ENCODE measurements at places on chromosomes 1 and 21.

DNA sequence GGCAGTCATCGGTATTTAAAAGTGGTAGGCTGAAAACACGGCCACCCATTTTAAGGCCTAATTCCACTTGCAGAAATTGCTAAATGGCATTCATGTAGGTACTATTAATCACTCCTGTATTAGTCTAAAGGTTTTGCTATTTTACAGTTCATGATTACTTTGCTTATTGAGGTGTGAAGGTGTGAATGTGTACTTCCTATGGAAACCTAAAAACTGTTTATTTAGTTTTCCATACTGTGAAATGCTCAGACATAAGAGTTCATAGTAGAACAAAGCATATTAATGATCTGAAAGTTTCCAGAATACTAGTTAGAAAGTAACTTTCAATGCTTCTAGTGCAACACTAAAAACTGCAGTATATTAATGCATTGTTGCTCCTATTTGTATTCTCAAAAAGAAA is 69.8 kb downstream of the ITGB3BP start:
- DNase-seq = no peak

DNA sequence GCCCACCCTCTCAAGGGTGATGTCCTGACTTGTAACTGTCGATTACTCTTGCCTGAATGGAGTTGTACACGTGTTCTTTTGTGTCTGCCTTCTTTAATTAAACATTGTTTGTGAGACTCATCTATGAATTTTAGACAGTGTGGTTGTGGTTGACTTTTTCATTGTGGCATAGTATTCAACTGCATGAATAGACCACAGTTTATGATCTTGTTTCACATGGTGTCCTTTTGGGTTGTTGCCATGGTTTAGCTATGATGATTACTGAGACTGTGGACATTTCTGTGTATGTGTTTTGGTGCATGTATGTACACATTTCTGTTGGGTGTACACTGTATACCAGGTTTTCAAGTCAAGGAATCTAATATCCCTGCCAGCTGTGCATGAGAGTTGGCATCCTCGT is 30.1 kb downstream of the PRMT2 start:
- DNase-seq = no peak

- no peak for DNase-seq
Measured at GRCh38 chr21:36396971-36397370, 11.8 kb downstream of the CHAF1B start.

DNA sequence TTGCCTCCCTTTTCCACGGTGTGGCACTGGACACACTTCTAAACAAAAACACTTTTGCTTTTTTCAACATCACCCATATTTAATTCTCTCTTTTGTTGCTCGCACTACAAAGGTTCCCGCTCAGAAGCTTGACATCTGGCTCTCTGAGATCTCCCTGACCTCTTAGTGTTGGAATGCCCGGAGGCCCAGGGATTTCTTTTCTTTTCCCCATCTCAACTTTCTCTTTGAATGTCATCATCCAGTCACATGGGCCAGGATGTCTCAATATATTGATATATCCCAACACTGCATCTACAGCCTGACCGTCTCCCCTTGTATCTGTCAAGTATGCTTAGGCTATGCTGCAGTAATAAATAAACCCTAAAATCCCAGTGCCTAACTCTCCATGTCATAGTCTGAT is 54.3 kb upstream of the DESI2 start:
- DNase-seq = no peak

DNA sequence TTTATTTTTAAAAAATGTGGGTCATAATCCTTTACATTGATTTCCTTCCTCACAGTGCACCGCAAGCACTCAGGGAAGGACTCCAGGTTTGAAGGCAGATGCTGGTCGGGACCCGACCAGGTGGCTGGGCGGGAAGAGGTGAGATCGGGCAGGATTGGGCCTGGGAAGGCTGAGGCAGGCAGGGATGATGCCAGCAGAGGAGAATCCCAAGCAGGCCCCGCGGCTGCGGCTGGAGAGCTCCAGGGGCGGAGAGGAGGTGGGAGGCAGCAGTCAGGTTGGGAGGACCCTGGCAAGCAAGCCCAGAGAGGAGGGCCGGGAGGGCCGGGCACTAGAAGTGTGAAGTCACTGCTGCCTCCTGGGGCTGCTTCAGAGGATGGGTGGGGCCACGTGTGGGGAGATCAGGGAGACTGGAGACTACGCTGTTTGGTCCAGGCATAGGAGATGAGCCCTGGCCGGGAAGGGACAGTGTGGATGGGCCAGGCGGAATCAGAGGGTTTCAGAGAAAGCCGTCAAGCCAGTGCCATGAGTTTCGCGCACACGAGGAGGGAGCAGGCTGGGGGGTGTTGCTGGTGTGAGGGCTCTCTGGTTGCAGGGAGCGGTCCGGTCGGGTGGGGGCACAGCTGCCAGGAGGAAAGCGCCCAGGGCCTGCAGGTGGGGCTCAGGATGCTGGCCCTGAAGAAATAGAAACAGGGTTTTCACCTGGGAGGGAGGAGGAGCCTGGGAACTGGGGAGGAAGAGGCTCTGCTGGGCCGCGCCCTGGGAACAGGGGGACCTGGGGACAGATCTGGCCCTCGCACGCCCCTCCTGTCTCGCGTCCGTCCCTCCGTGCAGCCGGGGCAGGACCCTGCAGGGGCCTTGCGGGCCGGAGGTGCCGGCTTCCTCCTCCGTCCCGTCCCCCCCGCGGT is 888 bp upstream of the COL18A1 start:
- DNase-seq = no peak

DNA sequence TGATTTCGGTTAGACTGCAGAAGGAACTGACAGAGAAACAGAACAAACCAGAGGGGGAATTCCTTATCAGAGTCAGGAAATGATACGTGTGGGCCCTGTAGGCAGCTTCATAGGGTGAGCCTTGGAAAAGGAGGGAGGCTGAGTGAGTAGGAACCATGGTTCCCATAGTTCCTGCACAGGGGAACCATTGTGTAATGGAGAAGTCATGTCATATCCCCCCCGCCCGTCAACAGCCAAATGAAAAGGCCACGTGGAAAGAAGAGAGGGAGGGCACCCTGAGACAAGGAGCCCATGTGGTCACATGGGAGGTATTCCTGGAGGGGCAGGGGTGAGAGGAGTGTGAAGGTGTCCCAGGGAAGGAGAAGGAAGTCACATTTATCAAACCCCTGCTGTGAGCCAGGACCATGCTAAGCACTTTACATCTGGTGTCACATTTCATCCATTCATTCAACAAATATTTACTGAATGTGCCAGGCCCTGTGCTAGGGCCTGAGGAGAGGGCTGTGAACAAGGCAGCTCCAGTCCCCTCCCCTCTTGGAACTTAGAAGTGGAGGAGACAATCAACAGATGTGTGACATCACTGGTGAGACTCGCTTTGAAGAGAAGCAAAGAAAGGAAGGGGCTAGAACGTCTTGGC is 15.7 kb upstream of the FGR start:
- no peak for DNase-seq

DNA sequence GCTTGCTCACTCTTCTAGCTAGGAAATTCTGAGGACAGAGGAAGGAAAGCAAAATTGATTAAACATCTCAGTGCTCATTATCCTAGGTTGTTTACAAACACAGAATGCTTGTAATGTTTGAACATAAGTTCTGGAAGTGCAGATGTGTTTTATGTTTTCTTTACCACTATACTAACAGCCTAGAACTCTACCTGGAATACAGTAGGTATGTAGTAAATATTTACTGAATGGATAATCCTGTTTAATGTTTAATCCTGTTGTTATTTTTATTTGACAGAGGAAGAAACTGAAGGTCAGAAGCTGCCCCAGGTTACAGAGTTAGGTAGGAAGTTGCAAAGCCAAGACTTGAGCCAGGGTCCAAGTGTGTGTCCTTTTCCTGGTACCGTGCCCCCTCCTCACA is 6.1 kb downstream of the MTOR start:
- DNase-seq = no peak

GRCh38 chr1:185570962-185571361 is 163.2 kb upstream of the HMCN1 start:
- no peak for DNase-seq

GRCh38 chr1:24276791-24277190 is 42.4 kb upstream of the GRHL3 start:
- DNase-seq = no peak

- DNase-seq = no peak
Measured at GRCh38 chr1:59007820-59008598, 224.2 kb upstream of the JUN start.

GRCh38 chr21:29914326-29914725 is 25.5 kb downstream of the GRIK1 start:
- no peak for DNase-seq

GRCh38 chr1:67700692-67701410 is 15.8 kb downstream of the GADD45A start:
- no peak for DNase-seq

GRCh38 chr1:183696981-183697380 is 43.9 kb upstream of the APOBEC4 start:
- no peak for DNase-seq

DNA sequence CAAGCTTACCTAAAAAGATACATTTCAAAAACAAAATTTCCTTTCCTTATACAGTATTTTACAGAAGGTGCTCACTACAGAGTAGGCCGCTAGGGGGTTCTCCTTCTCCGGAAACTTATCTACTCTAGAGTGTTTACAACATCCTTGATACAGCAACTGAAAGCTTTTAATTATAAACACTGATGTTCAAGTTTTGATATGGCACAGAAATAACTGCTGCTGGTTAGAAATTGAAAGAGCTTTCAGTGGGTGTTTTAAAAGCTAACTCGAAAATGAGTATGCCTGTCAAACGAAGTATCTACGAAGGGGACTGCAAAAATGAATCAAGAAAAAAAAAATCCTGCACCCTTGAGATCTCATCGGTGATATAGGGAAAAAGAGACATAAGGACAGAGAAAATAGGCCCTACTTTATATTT is 1.0 kb downstream of the YOD1 start:
- DNase-seq = no peak

DNA sequence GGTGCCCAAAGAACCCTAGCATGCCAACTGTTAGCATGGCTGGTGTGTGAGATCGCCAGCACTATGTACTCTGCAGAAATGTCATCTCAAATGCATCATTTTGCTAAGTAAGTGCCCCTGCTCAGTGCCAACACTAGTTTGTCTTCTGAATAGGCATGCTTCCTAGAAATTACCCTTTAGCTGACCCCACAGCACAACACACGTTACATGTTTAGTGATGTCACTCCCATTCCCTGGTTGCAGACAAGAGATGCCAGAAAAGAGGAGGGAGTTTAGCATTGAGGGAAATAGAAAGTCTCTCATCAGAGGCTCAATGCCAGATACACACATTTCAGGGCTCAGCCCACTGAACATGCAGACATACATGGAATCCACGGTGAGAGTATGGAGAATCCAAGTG is 9.3 kb upstream of the ST6GALNAC3 start:
- DNase-seq = no peak

DNA sequence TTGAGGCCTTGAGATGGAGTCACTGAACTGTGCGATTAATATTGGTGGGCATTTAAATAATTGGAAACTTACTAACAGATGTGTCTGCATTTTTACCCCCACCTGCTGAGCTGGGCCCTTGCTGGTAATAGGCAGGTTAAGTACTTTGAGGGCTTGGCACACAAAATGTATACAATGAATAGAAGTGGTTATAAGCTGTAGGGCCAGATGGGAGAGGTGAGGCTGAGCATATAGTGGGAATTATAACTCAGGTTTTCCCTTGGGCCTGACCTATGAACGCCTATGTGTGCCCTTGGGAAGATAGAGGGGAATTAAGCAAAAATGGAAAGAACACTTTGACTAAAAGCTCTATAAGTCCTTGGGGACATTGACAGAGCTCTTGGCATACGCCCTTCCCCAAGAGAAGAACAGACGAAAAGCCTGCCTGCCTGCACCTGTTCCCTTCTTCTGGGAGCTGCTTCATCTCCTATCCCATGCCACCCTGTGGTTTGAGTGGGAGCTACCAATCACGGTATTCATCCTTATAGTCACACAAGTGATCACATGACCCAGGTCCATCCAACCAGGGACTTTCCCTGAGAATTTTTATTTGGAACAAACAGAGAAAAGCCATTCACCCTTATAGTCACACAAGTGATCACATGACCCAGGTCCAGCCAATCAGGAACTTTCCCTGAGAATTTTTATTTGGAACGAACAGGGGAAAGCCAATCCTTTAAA is 260.7 kb upstream of the CSF3R start:
- DNase-seq = no peak

DNA sequence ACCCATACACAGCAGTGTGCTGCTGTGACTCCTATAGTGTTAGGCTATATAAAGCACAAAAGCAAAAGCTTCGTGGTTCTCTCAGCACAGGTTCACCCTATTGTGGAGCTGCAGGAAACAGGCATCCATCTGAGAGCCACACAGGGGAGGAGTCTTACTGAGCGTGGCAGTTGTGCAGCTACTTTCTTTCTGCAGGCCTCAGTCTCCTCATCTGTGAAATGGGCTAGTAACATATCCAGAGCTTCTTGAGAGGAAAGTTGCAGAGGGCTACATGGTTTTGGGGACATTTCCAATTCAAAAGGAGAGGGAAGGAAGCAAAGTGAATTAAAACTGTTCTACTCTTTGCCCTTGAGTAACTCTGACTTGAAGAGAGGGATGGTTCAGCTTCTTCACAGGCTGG is 142.0 kb downstream of the FOXD2 start:
- no peak for DNase-seq

DNA sequence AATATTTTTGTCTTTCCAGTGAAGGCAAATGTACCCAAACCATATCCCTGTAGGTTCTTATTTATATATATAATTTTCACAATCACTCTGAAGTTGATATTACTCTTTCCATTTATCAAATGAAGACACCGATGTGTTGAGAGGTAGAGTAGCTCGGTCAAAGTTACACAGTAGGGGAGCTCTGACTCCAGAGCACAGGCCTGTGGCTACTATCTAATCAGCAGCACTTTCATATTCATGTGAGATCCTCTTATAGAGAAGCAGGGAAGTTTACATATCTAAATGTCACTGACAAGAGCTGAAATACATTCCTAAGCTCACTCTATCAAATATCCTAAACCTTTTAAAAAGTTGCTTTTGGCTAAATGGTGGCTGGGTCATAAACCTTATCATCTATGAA is 241.1 kb upstream of the B3GALT2 start:
- no peak for DNase-seq

DNA sequence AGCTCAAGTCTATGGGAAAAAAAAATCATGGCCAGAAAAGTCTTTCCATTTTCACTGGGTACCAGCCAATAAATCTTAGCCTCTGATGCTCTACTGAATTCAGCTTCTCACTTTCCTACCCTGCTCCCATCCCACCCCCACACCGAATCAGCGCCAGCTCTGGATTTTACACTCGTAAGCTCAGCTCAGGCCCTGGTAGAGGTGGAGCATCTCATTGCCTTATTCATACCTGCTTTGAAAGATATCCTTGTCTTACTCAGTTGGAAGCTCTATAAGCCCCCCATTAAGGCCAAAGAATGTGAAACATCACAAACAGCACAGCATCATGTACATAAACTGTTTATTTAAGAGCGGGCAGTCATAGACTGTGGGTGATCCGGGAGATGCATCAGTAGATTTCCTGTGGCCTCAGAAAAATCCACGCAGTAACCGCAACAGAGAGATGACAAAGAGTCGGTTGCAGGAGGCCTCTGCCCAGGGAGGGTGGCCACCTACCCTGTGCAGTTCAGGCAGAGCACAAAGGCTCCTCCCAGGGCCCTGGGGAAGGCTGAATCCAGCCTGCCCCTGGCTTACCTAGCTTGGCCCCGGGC is 36.4 kb upstream of the ETS2 start:
- no peak for DNase-seq
